ENCODE measurements at places on chromosomes 11 and 22.

DNA sequence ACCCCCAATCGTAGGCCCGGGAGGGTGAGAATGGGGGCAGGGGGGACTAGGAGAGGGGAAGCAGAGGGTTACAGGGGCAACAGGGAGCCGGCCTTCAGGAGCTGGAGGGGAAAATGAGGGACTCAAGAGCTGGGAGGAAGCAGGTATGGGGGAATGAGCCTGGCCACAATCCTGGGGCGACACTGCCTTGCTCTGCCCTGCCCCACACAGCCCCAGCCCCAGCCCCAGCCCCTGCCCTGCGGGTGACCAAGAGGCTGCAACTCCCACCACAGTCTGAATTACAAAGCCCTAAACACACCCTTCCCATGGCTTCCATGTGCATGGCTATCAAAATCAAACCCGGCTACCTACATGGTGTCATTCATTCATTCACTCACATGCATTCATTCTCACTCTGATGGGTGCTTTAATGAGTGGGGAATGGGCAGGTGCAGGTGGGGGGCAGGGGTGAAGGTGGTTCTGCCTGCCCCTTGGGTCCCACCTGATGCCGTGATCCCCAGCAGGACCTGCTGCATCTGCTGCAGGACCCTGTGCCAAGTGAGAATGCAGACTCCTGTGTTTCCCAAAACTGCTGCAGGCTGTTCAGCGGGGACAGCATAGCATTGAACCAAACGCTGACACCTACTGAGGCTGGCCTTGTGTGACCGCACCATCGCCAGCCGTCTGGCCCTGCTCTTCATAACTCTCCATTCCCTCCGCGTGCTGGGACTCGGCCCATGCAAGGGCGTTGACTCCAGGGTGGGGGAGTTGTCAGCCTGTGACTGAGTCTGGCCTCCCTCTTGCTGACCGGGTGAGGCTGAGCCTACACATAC, 9.5 kb upstream of the LINC01488 start:
- DNase-seq, result no peak

GRCh38 chr11:118202599-118203422, 22.0 kb downstream of the JAML start:
- DNase-seq, result peak; percentile 80

DNA sequence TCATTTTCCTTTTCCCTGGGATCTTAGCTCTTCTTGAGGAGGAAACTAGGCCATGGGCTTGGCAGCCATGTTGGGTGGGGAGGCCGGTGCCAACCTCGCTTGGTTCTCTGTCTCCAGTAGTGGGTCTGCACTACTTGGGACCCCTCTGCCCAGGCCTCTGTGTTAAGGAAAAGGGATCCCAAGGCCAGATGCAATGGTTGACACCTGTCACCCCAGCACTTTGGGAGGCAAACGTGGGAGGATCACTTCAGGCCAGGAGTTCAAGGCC, 1.9 kb upstream of the ZDHHC8 start:
- no peak for DNase-seq

DNA sequence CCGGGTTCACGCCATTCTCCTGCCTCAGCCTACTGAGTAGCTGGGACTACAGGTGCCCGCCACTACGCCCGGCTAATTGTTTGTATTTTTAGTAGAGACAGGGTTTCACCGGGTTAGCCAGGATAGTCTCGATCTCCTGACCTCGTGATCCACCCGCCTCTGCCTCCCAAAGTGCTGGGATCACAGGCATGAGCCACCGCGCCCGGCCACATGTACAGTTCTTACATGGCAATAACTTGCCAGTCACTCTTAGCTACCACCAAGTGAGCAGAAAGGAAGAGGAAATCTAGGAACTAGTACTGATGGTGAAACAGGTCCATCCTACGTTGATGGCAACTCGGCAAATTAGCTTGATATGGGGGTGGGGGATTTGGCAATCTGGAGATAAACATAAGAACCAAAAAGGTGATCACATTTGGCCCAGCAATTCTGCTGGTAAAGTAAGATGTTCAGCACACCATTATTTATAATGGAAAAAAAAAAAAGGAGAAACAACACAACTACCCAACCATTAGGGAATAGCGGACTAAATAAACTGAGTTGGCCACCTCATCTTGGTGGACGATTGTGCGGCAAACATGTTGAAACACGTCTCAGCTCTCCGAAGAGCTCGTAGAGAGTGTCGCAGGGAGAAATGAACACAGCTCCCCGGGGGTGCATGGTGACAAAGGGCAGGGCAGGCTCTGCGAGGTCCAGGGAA, 5.3 kb downstream of the NLRP6 start:
- peak; percentile 10 for DNase-seq

DNA sequence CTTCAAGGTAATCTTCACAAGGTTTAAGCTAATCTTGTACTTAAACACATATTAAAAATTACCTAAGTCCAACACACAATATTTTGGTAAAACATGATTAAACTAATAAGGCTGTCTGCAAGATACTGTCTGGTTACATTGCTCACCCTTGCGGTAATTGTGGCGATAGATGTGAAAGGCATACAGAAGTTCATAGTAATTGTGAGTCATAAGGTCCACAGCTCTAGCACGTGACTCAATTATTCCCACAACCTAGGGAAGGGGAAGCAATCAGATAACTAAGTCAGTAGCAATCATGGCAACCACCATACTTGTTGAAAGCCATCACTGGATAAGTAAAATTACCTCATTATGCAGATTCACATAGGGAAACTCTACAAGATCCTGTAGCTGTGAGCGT, 30.5 kb upstream of the FNBP4 start:
- DNase-seq, result peak; percentile 39

DNA sequence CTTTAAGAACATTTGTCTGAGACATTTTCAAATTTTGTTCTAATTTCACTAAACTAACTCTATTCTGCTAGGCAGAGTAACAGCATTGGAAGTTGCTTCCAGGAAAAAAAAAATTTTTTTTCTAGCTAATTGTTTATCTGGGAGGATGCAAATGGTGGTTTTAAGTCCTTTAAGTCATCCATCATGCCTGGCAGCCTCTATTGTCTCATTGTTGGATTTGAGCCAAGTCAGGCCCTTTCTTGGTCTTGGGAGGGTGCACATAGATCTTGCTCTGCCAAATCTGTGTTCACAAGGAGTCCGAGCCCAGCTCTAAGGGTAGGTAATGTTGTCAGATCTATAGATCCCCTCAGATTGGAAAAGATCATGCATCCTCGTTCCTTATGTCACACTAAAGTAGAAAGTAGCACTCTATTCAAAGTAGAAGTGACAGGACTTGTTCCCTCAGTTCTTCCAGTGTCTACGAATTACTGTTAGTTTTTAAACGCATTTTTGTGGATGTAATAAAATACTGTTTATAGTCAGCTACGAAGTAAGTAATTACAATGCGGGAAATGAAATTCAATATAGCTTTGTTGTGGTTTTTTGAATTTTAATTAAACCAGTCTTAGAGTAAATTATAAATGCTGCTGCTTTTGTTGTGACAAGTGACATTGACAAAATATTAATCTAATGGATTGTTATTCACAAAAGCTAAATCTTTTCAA, 166.0 kb upstream of the RASSF10 start:
- no peak for DNase-seq

GRCh38 chr22:46436595-46437175, 100.7 kb downstream of the CELSR1 start:
- DNase-seq, result no peak

- no peak for DNase-seq
These were observed 14.9 kb downstream of the PPM1F start for GRCh38 chr22:21937821-21938070.

DNA sequence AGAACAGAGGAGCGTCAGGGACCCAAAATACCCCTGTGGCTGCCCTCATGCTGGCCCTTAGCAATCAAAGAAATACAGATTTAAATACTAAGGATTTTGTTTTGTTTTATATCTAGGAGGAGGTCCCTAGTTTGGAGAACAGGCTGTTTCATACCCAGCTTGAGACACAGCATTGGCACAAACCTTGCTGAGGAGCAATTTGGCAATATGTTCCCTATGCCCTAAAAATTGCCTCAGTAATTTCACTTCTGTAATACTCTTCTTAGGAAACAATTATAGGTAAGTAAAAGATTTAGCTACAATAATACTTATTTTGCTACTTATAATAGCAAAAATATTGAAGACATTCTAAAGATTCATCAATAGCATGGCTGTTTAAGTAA, 37.0 kb downstream of the TSKU start:
- no peak for DNase-seq

DNA sequence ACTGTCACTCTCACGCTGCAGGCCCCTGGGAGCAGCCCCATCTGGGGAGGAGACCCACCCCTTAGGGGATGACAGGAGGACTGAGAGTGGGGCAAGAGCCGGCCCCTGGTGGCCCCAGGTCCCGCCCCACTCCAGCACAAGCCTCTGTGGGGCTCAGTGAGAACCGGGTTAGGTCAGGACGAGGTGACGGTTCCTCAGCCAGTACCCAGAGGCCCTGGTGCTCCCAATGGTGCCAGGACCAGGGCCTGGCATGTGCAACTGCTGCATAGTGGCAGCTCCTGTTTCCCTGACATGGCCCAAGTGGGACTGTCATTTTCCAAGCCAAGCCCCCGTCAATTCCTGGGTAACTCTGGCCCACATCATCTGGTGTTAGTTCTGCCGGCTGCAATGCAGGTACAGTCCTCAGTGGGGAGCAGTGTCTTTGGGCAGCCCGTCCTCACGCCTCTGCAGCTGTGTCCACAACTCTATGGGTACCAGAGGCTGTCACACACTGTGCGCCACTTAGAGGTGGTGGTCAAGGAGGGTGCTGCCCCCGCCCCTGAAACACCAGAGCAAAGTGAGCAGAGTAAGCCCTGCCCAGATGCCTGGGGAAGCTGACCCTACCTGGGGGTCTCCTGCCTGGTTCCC, 15.9 kb downstream of the CHID1 start:
- DNase-seq, result no peak

DNA sequence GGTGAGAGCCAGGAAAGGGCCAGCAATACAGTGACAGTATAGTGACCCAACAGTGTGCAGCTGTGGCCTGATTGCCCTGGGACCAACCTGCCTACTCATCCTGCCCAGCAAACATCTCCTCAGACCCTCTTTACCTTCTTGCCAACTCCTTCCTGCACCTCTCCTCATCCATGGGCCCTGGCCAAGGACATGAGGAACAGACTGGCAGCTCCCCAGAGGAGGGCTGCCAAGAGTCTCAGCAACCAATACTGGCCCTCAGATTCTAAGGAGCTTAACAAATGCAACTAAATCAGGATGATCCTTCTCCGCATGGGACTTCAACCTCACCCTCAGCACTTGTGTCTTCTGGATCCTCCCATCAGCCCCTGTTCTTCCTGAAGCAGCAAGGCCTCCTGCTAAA, 77.0 kb downstream of the RPL27A start:
- DNase-seq, result no peak

- DNase-seq, result no peak
These were observed 1421.9 kb downstream of the BRD1 start for GRCh38 chr22:48405741-48406140.
